ENCODE measurements at places on chromosomes 2 and 18.

GRCh38 chr2:191280290-191280689 lies 35.1 kb downstream of the MYO1B start:
- no peak for DNase-seq

GRCh38 chr2:71807581-71808451 lies 339.8 kb downstream of the CYP26B1 start:
- no peak for DNase-seq

GRCh38 chr2:240477916-240478315 lies 42.5 kb downstream of the GPC1 start:
- no peak for DNase-seq

GRCh38 chr2:1708476-1709334 lies 35.6 kb downstream of the PXDN start:
- no peak for DNase-seq

- DNase-seq: no peak
These were observed 55.3 kb downstream of the C2orf76 start for GRCh38 chr2:119311371-119311770.
